Substantia nigra (tissue), 51 donors: ENCODE measurements at places on chromosomes 4 and X.

DNA sequence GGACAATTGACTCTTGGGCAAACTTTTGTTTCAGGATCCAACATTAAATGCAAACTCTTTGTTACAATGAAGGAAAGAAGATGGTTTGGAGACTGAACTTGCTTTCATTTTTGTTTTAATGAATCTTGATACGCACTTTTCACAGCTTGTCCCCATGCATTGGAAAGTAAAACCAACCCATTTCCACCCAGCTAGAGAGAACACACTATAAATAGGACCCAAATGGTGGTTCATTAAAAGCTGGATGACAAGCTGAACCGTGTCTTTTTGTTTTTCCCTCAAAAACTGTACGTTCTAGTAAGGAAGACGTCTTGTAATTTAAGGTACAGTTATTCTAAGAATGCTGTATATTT is 95.3 kb upstream of the EGFL6 start:
- DNase-seq, result no peak

- DNase-seq, result no peak
Measured at GRCh38 chr4:159343116-159343515, 240.2 kb downstream of the RAPGEF2 start.

DNA sequence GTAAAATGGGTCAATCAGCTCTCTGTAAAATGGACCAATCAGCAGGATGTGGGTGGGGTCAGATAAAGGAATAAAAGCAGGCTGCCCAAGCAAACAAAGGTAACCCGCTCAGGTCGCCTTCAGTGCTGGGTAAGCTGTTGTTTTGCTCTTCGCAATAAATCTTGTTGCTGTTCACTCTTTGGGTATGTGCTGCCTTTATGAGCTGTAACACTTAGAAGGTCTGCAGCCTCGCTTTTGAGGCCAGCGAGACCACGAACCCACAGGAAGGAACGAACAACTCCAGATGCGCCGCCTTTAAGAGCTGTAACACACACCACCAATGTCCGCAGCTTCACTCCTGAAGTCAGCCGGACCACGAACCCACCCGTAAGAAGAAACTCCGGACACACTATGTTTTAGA is 11.5 kb upstream of the CAMK2D start:
- no peak for DNase-seq

DNA sequence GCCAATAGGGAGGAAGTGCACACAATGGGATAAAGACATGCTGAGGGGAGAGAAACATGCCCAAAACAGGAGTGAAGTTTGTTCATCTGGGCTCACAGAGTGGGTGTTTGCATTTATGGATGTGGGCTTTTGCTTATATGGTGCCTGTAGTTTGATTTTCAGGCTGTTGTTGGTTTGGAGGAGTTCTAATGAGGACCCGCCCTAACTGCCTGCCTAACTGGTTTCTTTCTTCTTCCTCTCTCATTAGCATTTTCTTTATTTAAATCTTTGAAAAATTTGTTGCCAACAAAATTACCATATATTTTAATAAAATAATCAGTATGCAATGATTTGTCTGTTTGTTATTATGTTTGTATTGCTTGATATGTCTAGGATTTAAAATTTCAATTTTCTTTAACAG is 1965.8 kb downstream of the C4orf33 start:
- DNase-seq, result no peak

- DNase-seq, result peak; percentile 0
Measured at GRCh38 chrX:101450961-101451360, 34.3 kb upstream of the ARMCX4 start.

- no peak for DNase-seq
Measured at GRCh38 chrX:120358737-120359456, 3.0 kb upstream of the ATP1B4 start.

DNA sequence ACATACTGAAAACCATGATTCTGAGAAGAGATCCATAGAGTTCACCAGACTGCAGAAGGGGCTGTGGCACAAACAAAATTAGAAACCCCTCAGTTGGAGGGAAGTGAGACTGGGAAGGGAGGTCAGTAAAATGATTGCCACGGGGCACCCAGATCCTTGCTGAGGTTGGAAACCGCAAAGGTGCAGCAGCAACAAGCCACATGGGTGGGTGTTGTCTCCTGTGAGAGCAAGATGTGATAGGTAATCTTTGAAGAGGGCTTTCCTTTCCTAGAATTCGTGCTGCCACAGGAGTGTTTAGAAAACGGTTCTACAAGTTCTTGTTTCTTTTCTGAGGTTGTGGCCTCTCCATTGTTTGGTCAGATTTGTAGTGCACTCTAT is 85.5 kb downstream of the NFKB1 start:
- DNase-seq, result no peak

DNA sequence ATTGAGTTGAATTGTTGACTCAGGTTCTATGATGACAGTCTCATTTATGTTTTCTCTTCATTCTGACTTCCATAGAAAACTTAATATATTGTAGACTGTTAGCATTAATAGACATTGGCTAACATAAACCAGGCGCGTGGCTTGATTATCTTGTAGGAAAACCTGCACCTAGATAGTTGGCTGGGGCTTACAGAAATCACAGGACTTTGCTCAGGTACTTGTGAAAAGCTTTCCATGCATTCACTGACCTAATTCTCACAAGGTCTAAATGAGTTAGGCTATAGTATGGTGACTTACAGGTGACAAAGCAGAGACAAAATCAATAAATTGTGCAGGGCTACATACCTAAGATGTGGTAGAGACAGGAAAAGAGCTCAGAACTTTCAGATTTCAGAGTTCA is 212.8 kb downstream of the GPAT3 start:
- DNase-seq, result no peak

- DNase-seq, result no peak
Measured at GRCh38 chrX:21778236-21778635, 20.3 kb upstream of the SMPX start.

DNA sequence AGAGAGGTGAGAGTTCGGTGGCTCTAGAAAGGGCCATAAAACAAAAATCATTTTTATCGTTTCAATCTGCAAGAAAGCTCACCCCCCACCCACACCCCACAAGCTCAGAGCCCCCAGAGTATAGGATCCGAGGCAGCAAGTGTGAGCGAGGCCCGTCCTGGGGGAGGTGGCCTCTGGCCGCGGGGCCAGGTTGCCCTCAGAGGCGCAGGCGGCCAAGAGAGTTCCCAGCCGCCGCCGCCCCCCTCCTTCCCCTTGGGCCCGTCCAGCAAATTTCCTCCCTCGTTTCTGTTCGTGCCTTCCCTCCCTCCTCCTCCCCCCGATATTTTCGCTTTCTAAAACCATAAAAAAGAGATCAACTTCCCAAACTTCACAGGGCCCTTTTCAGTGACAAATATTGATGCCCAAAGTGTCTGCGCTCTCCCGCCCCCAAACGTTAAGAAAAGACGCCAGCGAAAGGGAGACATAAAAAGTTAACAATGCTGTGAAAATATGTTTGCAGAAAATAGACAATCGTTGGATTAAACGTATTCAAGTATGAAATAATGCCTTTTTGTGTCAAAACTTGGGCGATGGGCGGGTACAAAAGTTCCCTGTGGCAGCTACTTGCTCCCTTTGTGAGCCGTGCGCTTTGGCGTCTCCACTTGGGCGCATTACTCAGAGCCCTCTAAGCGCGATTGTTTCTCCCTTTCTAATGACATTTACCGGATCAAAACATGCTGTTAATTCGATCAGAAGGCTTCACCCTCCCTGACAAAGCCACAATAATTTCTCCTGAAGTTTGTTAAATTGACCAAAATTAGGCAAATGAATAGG is 1.1 kb upstream of the HELT start:
- DNase-seq, result no peak

DNA sequence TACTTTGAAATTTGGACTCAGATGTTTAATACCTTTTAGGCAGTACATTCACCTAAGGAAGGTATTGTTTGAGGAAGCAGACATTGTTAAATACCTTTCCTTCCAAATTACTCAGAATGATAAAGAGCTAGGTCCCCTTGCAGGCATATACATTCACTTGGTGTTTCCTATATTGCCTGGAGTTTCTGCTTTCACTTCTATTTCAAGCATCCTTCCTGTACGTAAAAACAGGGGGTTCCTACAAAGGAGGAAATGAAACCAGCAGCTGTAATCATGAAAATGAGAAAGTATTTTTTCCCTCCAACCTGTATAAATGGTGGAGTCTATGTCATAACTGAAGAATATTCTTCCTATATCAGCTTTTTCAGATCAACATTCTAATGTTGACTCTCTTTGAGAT is 90.4 kb upstream of the RASGEF1B start:
- no peak for DNase-seq

- no peak for DNase-seq
Measured at GRCh38 chr4:90792696-90793095, 665.5 kb downstream of the CCSER1 start.

DNA sequence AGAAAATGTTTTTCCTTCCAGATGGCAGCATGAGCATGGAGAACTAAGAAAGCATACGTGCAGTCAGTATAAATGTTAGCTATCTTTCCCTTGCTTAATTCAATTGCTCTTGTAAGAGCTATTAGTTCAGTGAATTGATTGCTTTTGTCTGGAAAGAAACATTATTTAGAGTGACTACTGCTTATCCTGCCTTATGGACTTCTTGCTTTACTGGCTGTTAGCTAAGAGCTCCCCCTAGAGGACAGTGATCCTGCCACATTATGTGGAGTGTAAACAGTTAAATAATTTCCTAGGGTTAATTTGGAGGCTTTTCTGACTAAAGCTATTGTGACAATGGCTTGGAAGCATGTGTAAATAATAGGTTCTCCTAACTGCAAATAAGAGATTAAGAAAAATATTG is 1402.4 kb downstream of the FAM133A start:
- no peak for DNase-seq

- DNase-seq, result no peak
Measured at GRCh38 chrX:69150281-69150960, 14.8 kb downstream of the PJA1 start.

GRCh38 chr4:164828955-164829354 is 48.0 kb upstream of the APELA start:
- DNase-seq, result no peak

DNA sequence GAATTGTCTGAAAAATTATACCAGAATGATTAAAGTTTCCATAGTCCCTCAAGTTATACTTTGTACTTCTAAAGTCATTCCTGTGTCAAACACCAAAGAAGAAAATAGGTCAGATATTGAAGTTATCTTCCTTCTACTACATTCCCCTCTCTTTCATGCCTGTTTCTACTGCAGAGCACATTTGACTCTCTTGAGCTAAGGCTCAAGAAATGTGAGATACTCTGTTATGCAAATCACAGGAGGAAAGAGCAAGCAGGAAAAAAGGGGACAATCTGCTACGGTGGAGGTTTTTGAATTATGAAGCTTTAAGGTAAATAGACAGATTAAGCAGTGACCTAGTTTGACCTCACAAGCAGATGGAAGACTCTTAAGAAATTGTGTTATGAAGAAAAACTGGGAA is 198.9 kb upstream of the LDB2 start:
- DNase-seq, result no peak

DNA sequence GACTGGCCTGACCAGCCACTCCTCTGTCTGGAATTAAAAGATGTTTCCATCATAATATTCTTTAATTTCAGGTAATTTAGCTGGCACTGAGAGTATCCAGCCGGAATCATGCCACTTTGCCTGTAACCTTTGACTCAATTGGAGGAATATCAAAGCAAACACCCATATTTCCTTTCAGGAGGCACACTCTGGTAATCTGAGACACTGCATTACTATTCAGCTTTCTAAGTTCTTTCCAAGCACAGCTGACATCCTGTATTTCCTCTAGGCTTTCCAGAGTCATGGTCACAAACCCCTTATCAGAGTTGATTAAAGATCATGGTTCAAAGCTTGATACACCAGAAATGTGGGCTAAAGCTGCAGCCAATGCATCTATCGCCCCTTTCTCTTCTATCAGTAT is 29.3 kb downstream of the INTS12 start:
- no peak for DNase-seq

DNA sequence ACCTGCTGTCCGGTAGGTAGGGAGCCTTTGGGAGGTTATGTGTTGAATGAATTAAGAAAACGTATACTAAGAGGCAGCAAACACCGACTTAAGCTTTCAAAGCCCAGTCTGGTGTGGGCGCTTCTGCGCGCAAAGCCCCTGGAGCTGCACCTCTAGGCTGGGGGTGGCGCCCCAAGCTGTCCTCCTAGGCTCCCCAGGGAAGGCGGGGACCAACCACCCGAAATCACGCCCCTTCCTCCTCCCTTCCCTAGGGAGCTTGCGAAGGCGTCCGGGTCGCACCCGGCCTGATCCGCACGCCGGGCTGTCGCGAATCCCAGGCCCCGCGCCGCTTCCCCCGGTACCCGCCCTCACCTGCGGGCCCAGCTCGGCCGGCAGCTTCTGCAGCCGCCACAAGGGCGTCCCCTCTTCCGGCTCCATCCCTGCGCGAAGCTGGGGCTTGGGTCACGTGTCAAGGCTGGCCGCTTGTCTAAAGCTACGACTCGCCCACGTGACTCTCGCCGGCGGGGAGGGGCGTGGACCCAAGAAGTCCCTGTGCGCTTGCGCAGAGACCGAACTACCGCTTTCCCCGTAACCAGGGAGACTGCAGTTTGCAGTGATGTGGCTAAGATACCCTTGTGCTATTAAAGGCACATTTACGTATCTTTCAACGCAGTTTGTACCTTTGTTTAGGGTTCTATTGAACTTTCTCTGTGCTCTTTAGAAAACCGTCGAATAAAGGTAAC is at the start of gene COMMD8:
TSS of gene COMMD8 (minus strand) at position 468 of the 722 bp plus-strand sequence. CDS start at position 417, 51 bp downstream.
- peak; percentile 96 for DNase-seq

GRCh38 chr4:24809815-24810405 is 14.5 kb downstream of the SOD3 start:
- DNase-seq, result no peak

- DNase-seq, result no peak
Measured at GRCh38 chrX:13284570-13284969, 35.3 kb downstream of the ATXN3L start.

- no peak for DNase-seq
Measured at GRCh38 chrX:133726211-133726630, 259.2 kb downstream of the GPC3 start.

GRCh38 chr4:151807220-151807619 is 46.4 kb upstream of the GATB start:
- DNase-seq, result no peak

DNA sequence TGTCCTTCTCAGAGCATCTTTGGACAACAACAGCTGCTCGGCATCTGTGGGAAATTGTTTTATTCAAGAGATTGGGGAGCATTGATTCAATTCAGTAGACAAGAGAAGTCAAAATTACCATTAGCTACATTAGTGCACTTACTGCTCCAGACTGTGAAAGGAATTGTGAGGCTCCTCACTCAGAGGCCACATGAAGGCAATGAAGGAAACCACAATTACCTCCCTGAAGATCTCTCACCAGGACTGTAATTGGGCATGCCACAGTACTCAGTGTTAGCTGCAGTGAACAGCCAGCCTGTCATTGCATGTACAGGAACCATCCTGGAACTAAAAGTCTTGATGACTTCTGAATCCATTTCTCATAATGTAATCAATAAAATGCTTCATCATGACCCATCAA is 144.8 kb downstream of the PPA2 start:
- DNase-seq, result no peak

DNA sequence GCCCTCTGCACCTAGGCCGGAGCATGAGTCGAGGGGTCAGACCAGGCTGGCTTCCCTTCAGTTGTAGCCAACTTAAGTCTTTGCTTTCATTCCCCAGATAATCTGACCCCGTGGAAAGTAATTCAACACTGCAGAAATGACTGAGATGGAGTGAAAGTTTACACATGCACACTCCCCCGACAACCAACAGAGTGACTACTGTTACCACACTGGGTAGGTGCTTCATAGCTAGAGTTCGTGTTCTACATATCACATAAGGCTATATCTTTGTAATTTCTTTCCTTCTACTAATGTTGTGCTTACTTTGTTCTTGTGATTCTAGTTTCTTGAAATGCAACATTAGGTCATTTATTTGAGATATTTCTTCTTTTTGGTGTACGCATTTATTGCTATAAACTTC is 7.2 kb upstream of the CTAG2 start:
- no peak for DNase-seq

GRCh38 chrX:63270873-63271272 is 80.3 kb downstream of the SPIN4 start:
- DNase-seq, result no peak

- DNase-seq, result peak; percentile 32
Measured at GRCh38 chr4:129362691-129363274, 266.8 kb downstream of the C4orf33 start.
